ENCODE measurements at places on chromosomes 7 and 10. TPM values are rescaled to one million over a fixed set of nuclear protein-coding genes. Genes with fewer than 3 reads are reported as not detected.

- DNase-seq, result no peak
Measured at GRCh38 chr7:106057962-106058927, 53.9 kb downstream of the SYPL1 start.

DNA sequence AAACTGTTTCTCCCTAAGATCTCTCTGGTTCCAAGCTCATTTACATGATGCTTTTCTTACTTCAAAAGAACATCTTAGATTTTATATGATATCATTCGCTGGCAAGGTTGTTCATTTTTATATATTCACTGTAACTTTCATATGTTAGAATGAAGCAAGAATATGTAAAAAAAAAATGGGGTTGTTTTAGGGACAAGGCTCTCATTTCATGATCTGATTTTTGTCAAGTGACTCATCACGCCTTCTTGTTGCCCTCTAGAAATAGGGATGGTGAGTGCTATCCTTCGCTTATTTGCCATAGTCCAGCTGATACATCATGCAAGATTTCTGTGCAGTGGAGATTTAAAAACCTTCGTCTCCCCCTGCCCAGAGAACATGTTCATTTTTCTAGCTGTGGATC lies 14.0 kb upstream of the CELF2 start:
- peak; percentile 80 for DNase-seq

DNA sequence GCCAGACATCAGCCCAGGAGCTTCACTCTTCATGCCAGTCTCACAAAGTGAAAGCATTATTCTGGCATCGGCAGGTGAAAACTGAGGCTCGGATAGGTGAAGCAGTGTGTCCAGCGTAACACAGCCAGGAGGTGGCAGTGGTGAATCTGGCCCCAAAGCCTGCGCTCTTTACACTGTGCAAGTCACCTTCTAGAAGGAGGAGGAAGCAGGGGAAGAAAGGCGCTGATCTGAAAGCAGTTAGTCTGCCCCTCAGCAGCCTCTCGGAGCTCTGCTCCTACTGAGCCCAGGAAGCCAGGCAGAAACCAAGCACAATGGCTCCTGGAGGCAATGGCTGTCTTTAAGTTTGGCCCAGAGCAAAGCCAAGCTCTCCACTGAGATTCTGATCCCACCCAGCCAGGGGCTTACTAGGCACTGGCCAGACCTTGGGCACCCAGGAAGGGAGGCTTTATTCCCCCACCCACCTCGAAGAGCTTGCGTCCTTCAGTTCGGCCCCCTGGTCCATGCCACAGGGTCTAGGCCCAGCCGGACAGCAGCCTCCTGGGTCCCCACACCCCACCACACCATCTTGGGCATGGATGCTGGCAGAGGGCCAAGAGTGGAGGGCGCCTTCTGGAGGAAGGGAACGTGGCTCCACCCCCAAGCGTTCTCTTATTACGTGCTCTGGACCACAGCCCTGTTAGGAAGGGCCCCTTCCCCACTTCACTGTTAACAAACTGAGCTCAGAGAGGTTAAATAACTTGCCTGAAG lies 104.5 kb downstream of the GRID1 start:
- no peak for DNase-seq

DNA sequence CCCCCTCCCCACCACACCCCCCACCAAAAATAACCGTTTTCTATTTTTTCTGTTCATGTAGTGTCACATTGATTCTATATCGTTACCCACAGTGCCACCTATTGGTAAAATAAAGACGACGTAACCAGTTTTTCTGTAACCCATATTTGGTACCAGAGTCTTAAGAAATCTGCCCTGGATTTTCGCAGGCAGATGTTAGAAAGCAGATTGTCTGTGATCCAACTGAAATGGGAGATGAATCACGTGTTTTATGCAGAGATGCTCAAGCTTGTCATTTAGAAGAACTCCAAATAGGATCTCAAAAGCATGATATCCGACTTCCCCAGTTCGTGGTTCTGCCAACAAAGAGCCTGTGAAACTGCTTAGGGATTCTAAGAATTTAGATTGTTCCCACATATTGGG lies 261.1 kb upstream of the CSTF2T start:
- DNase-seq, result peak; percentile 70

- DNase-seq, result no peak
Measured at GRCh38 chr10:31194986-31195385, 124.0 kb upstream of the ZEB1 start.

DNA sequence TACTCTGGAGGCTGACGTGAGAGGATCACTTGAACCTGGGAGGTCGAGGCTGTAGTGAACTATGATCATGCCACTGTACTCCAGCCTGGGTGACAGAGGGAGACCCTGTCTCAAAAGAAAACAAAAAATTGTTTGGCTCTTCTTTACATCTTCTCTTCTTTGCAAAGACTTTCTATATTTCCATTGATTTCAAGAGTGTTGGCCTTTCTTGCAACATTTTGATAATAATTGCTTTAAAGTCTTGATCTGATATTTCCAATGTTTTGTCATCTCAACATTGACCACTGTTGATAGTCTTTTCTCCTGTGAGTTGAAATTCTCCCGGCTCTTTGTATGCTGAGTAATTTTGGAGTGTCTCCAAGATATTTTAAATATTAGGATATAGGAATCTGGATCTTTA lies 17.8 kb upstream of the CLDN4 start:
- DNase-seq, result no peak

- DNase-seq, result no peak
Measured at GRCh38 chr10:123639131-123639530, 27.0 kb upstream of the GPR26 start.

DNA sequence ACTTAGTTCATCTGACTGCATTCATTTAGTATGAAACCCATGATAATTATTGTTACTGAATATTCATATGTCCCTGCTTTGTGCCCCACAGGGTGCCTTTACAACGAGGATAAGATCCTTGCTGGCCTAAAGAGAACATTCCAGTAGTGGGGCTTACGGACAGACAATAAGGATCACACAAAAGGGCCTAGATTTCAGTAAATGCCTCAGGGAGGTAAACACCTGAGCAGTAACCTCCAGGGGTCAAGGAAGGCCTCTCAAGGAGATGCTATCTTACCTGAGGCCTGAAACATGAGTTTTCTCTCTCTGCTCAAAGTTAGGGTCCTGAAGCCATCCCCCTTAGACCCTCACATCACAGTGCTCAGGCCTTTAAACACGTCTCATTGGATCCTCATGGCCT lies 228.7 kb downstream of the TCF7L2 start:
- no peak for DNase-seq

DNA sequence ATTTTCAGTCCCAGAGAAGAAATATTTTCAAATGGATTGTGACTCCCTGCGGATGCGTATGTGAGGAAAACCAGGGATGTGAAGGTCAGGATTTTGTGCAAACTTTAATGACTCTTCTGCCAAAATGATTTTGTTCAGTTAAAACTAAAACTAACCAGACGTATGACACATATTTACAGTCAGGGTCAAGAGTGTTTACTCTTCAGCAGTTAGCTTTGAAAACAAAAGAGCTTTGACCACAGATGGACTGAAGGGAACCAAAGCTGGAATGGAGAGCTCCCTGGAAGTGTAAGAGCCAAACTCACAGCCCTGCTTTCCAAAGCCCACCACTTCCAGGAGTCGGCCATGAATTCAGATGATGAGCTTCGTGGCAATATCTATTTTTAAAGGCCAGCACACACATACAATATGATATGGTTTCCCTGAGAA lies 15.5 kb downstream of the SVIL start:
- peak; percentile 50 for DNase-seq

DNA sequence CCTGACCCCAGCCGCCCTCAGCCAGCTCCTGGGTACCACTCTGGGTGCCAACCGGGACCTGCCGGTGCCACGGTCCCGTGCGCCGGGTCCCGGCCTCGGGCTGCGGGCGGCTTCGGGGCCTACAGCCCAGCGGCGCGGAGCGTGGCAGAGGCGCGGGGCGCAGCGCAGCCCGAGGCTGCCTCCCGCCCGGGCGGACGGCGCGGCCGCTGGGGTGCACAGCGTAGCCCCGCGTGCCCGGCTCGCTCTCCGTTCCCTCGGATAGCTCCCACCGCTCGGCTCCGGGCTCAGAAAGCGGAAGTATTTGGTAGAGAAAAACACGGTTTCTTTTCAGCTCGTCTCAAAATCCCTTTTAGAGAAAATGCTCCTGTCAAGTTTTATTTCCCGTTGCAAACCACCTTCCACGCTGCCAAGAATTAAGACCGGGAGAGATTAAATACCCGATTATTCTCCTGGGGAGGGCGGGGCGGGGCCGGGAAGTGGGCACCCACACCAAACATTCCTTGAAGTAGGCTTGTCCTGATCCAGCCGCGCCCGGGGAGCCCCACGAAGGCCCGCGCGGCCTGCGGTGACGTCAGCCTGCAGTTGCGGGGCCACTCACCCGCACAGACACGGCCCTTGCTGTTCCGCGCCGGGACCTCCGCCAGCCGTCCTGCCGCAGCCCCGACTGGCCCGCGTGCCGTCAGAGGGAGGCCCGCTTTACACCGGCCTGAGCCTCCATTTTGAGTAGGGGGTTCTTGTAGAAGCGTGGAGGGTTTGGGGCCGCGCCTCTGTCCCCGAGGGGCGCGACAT lies 7.2 kb downstream of the HOXA13 start:
- no peak for DNase-seq

GRCh38 chr7:111184987-111185386 lies 94.1 kb downstream of the LRRN3 start:
- peak; percentile 8 for DNase-seq

DNA sequence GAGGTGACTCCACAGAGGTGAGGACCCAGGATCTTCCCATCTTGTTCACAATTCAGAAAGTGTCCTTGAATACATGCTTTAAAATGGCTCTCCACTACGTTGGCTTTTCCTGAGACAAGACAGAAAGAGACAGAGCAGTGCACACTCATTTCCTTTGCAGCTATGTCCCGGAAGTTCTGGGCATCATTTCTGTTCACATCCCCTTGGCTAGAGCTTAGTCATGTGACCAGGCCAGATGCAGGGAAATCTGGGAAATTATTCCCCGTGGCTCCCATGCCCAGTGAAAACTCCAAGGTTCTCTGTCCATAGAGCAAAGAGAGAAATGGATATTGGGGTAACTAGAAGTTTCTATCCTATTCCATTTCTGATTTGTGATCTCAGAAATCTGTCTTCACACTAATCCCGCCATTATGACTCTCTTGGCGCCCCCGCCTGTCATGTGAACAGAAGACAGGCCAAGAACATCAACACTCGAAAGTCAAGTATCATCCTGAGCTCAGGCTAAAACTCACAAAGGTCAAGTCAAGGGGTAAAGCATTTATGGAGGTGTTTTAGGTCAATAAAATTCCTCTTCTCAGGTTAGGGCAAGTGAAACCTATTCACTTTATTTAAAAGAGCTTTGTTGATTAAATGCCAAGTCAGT lies 251.4 kb upstream of the HABP2 start:
- no peak for DNase-seq

GRCh38 chr7:25124465-25125136 lies 459 bp downstream of the CYCS start:
- DNase-seq, result peak; percentile 12

ARHGAP21 gene
- total RNA-seq, result 63.9 TPM

- no peak for DNase-seq
Measured at GRCh38 chr10:96902117-96902516, 70.0 kb downstream of the LCOR start.

DNA sequence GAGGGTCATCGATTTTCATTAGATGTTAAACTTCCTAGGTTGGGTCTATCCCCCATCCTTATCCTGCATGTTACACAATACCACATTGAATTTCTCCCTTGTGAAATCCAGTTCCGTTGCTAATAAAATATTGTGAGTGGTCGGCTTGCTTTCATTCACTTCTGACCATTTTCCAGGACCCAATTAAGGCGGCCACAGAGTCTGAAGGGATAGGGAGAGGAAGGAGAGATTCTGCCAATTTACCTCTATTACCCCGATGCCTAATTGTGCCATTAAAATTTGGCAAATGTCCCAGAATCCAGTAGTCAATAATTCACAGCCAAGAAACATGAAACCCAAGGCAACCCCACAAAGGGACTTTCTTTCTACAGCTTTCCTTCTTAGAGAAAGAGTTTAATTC lies 129.9 kb downstream of the IPMK start:
- no peak for DNase-seq

DNA sequence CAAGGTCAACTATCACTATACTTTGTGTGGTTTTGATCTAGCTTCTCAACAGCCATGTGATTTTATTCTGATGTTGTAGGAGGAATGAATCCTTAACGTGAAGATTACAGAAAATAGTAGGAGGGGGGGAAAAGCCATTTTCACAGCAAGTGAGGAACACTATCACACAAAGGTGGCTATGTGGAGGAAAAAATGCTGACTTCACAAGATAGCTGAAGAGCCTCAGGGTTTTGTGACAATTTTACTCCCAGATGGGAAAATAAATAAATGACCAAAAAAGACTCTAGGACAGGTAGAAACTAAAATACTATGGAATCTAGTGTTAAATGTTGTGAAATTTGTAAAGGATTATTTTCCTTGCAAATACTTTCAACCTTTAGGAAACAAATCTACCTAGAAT lies 281.0 kb downstream of the ADRA2A start:
- DNase-seq, result no peak

PALD1 gene
- total RNA-seq, result 0.40 TPM
